T-helper 2 cell treated with Interferon-gamma antibody and Interleukin-4, amounts not matched to agents 5 μg/mL and 100 μg/mL, for 36 hours (primary cell): ENCODE measurements at places on chromosomes 7 and 10.

- no peak for DNase-seq
Observed at GRCh38 chr10:68934994-68935393, 21.0 kb upstream of the DDX21 start.

DNA sequence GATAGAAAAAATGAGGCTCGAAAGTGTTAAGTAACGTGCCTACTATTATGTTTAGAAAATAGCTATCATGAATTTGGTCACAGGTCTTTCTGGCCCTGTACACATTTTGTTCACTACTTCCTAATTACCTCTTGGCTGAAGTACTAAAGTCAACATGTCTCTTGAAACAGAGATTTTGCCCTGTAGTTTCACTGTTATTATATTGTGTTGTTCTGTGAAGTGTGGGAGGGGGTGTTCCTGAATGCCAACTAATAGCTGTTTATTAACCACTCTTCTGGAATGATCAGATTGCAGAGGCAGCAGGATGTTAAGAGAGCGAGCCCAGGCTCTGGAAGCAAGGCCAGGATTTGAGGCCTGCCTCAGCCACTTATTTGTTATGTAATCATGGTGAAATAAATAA, 72.1 kb downstream of the RNF133 start:
- DNase-seq = no peak

GRCh38 chr10:27341001-27341400, 100.4 kb upstream of the ACBD5 start:
- no peak for DNase-seq

- no peak for DNase-seq
Observed at GRCh38 chr10:99964791-99965190, 45.0 kb downstream of the DNMBP start.

- no peak for DNase-seq
Observed at GRCh38 chr10:37713642-37714041, 143.8 kb downstream of the ZNF248 start.

- no peak for DNase-seq
Observed at GRCh38 chr10:93300288-93300917, 181.7 kb downstream of the MYOF start.

GRCh38 chr10:47453141-47454007, 30.5 kb downstream of the ANXA8 start:
- DNase-seq = no peak

DNA sequence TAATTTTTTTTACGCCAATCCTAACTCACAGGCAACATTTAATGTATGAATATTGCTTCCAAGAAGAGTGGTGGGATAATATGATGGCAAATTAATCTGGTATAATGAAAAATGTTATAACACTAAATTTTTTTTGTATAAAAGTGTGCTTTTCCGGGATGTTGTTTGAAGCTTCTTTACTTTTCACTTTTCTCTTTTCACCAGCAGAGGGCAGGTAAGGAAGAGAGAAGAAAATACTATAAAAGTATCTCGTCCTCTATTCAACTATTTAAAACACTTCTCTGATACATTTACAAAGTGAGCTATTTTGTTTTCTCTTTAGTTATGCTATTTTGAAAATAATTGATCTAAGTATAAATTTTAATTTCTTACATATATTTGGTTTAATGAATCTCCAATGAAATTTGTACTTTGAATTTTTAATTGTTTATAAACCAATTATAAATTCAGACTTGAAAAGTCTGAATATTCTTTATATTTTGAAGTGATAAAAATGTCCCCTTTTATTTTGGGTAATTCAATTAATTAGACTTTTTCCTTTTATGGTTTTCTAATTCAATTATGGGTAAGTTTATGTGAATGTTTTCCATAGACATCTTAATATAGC, 20.7 kb upstream of the CFTR start:
- no peak for DNase-seq

- DNase-seq = no peak
Observed at GRCh38 chr10:34955391-34955790, 134.8 kb downstream of the CUL2 start.

- DNase-seq = no peak
Observed at GRCh38 chr7:101581891-101582290, 47.2 kb downstream of the MYL10 start.
